ENCODE measurements at places on chromosomes 3 and 15.

- no peak for DNase-seq
These were observed 30.4 kb upstream of the SNRPA1 start for GRCh38 chr15:101325263-101326025.

- DNase-seq, result no peak
These were observed 113.5 kb downstream of the TNIK start for GRCh38 chr3:171346582-171347300.

DNA sequence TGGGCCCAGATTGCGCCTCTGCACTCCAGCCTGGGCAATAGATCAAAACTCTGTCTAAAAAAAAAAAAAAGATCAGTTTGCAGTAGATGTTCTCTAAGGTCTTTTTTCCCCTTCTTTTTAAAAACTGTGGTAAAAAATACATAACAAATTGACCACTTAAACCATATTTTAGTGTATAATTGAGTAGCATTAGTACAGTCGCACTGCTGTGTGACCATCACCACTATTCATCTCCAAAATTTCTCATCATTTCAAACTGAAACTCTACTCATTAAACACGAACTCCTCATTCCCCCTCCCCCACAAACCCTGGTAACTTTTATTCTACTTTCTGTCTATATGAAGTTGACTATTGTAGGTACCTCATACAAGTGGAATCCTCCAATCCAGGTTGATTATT lies 160.3 kb downstream of the PEX5L start:
- no peak for DNase-seq

GRCh38 chr15:66638377-66638776 lies 63.7 kb upstream of the SMAD6 start:
- no peak for DNase-seq

GRCh38 chr3:42061713-42062380 lies 29.3 kb upstream of the TRAK1 start:
- no peak for DNase-seq

DNA sequence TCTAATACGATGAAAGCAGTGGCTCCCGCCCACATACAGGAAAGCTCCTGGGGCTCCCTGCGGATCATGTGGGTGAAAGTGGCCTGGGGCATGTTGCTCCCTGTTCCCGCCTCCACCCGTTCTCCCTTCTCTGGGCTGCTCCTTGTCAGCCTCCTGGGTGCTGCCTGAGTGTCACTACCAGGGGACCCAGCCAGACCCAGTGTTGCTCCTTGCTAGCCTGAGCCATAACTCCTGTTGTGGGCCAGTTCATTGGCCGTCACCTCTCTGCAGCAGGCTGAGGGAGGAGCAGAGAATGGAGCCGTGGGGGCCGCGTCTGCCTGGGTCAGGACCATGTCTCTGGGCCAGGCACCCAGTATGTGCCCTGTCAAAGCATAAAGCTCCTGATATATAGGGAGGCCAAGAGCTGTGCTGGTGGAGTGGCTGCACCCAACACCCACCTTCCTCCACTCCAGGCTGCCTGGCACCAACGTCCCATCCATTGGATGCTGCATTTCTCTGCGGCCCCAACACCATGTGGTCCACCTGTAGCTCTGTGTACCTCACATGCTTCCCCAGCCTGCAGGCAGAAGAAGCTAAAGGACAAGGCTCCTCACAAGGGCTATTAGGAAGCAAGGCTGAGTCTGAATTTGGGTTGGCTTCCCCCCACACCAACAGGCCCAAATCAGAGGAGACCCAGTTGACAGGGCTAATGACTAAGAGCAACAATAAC lies 40.5 kb downstream of the KLF13 start:
- no peak for DNase-seq

DNA sequence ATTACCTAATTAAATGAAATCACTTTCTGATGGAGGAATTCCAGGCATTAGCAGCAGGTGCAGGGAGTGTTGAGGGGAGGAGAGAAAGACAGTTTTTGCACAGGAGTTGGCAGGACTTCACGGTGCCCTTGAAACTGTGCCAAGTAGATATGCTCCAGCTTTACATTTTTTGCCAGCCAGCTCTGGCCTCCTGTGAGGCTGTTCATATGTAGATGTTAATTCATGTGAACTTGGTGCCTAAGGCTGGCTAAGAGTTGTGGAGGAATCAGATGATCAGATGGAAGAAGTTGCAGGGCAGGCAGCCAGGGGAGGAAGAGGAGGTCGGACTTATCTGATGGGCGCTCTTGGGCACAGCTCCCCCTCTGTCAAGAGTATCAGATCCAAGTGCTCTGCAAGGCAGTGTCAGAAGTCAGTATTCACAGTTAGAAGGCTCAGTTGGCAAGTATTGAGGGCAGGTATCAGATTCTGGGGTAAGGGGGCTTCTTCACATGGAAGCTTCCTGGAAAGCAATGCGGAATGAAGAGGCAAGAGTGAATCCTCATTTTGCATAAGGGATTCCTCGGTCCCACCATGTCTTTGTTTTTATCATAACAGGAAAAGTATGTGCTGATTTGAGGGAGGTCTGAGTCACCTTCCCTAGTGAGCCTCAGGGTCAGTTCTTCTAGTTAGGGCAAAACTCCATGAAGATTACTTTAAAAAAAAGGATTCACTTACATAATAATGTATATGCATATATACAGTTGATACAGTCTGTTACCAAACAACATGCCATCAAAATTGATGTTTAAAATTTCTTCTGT lies 172.6 kb upstream of the UMPS start:
- no peak for DNase-seq

DNA sequence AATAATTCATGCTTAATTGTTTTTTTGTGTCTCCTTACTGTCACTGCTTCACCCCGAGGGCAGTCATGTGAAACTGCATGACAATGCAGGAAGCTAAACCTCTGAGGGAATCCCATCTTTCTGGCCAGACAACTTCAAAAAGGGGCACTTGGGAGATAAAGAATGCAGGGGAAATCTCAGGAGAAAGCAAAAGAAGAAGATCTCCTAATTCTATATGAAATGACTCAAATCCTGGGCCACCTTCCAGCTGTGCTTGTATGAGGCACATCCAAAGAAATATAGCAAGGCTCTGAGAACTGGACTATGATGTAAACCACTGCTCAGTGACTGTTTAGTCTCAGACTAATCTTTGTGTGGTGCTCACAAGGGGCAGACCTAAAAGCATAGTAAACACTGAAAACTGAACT lies 22.6 kb upstream of the UMPS start:
- no peak for DNase-seq

DNA sequence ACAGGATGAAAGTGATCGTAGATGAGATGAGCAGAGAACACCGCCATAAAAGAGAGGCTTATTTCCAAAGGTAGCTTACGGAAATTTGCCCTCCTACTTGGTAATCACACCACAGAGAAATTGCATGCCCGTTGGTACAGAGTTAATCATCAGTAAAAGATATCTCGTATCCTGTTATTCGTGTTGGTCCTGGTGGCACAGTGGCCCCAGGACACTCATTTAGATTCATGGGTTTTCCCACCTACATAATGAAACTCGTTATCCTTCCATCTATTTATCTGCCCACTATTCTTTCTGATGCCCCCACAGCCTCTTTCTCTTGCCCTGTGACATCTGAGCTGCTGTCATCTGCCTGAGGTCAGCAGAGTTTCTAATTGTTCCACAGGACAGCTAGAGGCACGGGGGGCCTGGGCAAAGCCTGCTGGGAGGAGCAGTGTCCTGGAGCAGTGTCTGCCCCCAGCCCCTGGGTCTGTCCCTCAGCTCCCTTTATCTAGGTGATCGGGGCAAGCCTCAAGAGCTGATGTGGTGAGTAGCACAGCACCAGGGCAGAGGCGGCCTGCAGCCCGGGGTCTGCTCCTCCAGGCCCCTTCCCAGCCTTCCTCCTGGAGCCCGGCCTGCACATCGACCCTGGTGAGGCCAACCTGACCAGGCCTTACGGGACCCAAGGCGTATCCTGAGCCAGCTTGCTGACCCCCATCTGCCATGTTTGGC lies 42.2 kb downstream of the PXYLP1 start:
- DNase-seq, result no peak

DNA sequence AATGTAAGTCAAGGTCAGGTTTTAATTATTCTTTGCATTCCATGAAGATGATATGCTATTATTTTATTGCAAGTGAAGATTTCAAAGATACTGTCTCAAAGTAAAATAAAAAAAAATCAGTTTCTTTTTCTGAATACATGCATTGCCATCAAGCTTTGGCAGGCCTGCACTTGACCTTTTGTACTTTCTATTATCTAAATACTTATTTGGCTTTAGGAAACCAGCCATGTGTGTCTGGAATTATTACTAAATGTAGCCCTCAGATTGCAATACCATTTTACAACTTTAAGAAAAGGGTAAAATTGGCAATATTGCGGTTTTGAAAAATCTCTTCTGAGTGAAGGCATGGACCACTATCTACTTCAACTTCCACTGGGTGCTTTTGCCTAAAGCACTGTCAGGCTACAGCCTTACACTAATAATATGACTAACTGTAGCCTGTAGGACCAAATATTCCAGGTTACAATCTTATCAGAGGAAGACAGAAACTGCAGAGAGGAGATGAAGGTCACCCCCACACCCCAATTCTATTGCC lies 349.4 kb upstream of the DCBLD2 start:
- no peak for DNase-seq

- no peak for DNase-seq
These were observed 17.6 kb upstream of the TRAT1 start for GRCh38 chr3:108804966-108805365.

Measured in esophagus squamous epithelium (tissue), 5 donors.